ENCODE measurements at places on chromosomes 16 and 17.
A peak's percentile ranks its signal among the peaks of the same experiment; 100 is the strongest.

- no peak for DNase-seq
Measured at GRCh38 chr16:87782033-87782432, 16.2 kb upstream of the KLHDC4 start.

DNA sequence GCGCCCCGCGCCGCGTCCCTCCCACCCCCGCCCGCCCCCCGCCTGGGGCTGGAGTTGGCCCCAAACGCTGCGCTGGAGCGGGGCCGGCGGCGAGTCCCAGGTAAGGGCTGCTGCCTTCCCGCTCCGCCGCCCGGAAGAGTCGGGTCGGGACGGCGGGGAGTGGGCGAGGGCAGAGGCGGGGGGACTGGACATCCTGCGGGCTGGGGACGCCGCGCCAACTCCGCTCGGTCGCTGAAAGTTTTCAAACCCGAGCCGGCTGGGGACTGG, 469 bp downstream of the GPRC5C start:
- no peak for DNase-seq

DNA sequence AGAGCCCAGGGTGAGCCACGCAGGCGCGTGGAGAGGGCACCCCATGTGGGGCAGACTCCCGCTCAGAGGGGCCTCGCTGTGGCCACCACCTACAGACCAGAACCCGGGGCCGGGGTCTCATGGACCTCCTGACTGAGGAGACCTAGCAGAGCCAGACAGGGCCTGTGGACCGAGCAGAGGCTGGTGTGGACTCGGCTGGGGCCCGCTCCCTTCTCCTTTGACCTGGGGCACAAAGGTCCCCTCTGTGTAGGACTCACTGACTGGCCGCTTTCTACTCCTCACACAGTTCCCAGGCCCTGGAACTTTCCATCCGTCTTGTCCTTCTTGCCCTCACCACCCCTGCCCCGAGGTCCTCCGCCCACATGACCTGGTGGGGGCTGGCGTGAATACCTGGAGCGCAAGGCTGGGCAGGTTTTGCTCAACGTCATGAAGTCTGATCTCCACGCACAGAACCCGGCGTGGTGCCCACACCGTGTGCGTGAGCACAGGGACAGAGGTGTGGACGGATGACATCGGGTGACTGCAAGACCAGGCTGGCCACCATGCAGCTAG, 44.7 kb upstream of the ACSF3 start:
- no peak for DNase-seq

- DNase-seq: peak; percentile 86
Measured at GRCh38 chr17:56833809-56834379, at the start of the genes C17orf67 and DGKE. TSS of gene C17orf67 (minus strand) at chr17:56833920. CDS start at chr17:56815810, 18,110 bp downstream. TSS of gene DGKE (plus strand) at chr17:56834151. CDS start at chr17:56834796, 645 bp downstream.

DNA sequence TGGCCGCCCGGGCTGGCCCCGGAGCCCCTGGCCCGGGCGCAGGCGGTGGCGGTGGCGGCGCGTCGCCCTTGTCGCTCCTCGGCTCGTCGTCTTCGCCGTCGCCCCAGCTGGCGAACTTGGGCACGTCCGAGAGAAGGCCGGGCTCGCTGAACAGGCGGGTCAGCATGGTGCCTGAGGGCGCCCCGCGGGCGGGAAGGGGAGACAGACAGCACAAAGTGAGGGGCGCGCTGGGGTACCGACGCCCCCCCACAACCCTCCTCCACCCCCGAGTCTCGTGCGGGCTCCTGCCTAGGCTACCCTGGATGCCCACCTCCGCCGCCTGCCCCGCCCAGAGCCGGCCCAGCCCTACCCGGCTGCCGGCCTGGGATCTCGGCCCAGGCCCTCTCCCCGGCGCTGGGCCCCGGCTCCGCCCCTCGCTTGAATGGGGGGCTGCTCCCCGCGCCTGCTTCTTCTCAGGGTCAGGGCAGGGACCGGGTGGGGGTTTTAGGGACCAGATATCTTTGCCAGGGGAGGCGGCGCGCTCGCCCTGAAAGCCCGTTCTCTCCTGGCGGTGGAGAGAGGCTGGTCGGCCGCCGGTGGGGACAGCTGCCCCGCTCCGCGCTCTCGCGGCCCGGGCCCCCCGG, 1.2 kb downstream of the NEUROD2 start:
- no peak for DNase-seq

DNA sequence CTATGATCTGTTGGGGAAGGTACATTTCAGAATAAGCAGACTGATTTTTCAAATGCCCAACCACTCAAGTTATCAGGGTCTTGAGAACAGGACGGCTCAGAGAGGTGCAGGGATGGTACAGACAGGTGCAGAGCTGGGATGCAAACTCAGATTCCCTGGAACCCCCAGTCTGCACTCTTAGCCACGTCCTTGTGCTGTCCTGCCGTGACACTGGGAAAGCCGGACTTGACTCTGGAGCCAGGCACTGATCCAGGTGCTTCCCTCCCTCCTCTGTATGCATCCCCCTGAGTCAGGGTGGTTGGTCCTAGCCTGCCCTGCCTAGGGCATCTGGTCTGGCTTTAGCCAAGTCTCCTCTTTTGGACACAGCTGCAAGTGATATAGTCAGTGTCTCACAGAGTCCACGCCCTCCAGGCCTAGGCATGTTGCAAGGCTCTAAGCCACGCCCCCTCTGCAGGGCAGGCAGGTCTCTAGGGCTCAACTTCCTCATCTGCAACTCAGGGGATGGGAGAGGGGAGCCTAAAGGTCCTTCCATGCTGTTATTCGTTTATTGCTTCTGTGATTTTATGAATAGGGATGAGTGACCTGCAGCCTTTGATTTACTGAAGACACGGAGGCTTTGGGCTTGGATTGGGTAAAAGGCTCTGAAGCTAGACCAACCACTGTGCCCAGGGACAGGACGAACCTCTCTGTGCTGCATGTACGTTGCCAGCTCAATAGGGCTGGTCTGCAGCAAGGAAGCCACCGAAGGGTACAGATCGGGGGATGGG, 97.3 kb downstream of the SDK2 start:
- DNase-seq: peak; percentile 55

DNA sequence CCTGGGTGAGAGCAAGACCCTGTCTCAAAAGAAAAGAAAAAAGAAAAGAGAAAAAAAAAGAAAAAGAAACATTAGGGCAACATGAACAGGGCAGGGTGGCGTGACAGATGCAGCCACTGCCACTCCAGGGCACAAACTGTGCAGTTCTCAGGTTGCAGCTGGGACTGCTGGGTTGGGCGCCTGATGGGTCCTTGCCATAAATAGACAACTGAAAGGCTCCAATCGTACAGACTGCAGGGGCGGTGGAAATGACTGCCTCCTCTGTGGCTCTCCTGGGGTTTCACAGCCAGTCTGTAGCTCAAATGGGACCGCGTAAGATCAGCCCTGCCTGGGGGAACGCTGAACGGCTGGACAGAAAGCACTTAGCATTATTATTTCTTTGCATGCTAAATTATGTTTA, 130.7 kb downstream of the CPPED1 start:
- no peak for DNase-seq

GRCh38 chr17:77036136-77036840, 104.5 kb upstream of the SEC14L1 start:
- DNase-seq: no peak

DNA sequence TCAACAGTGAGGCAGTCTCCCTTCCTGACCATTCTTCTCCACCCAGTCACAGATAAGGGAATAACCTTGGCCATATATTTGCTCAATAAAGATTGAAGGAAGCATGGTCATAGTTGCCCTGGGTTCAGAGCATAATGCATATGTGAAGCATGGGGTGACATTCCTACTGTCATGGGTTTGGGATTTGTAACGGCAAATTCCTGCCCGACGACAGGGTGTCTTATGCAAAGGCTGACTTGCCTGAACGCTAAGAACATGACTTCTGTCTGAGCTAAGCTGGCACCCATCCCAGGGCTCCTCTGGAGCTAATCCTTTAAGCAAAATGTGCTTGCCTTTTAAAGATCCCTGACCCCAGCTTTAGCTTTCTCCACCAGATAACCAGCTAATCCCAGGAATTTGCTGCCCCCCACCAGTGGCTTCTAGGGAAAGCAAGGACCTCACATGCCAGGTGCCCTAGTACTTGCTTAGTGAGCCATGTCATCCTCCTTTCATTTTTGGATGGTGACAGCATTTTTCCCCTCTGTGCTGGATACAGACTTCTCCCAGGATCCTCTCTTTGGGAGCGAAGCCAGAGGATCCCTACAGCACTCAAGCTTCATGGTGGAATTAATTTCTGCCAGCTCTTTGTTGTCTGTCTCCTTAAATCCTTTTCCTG, 11.7 kb downstream of the SLC7A6OS start:
- no peak for DNase-seq
